ENCODE measurements at places on chromosomes 2 and 18.

- DNase-seq = no peak
Measured at GRCh38 chr2:152426801-152427200, 91.8 kb downstream of the FMNL2 start.

GRCh38 chr2:190342611-190343010, 778 bp upstream of the INPP1 start:
- DNase-seq = no peak

DNA sequence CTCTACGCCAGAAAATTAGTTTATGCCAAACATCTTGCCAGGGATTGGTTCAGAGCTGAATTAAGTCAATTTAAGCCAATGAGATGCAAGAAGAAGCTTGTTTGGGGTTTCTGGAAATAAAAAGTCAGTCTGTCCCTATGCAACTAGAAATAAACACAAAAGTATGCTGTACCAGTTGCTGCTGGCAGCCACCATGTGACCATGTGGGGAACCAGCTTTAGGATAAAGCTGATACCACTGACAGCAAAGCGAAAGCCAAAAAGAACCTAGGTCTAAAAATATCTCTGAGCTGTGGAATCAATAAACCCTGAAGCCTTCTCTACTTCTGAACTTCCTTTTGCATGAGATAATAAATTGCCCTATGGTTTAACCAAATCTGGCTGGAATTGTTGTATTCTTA, 181.8 kb upstream of the PARD3B start:
- DNase-seq = no peak

- no peak for DNase-seq
Measured at GRCh38 chr18:12645751-12646203, 12.1 kb downstream of the SPIRE1 start.

DNA sequence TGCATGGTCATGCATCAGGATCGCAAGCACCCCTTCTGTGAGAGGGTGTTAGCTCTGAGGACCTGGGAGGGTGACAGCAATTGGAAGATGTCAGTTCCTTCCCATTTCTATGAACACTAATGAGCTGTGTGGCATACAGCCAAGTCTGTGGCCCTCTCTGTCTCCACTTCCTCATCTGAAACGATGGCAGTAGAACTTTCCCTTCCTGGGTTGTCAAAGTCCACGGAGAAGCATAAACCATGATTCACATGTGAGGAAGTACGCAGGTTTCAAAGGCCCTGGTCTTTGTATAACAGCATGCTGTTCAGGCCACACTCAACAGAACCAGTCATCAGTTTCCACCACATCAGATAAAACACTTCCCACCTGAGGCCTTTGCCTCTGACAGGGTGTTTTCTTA, 167.4 kb upstream of the RAB6C start:
- no peak for DNase-seq

DNA sequence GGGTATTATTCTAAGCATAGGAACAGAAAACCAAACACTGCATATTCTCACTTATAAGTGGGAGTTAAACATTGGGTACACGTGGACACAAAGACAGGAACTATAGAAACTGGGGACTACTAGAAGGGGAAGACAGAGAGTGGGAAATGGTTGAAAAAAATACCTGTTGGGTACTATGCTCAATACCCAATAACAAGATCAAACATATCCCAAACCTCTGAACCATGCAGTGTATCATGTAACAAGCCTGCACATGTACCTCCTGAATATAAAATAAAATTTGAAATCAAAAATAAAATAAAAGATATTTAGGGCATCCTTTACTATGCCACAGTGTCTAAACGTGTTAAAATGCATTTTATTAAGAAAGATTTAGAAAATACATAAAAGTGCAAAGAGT, 221.0 kb upstream of the TFPI start:
- no peak for DNase-seq

GRCh38 chr18:56283316-56283715, 355.1 kb downstream of the TXNL1 start:
- no peak for DNase-seq

DNA sequence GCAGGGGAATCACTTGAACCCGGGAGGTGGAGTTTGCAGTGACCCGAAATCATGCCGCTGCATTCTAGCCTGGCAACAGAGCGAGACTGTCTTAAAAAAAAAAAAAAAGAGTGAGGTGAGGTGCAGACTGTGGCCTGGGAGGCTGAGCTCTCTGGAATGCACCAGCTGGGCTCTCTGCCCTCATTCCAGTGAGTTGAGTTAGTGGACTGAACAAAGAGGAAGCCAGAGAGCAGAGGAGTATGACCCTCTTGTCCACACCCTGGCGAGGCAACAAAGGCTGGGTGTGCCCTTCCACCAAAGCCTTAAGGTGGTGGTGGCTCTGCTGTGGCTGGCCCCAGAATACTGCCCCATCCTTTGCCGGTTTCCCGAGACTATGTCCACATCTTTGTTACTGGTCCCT, 71.3 kb upstream of the ACKR3 start:
- no peak for DNase-seq

GRCh38 chr2:102983786-102984185, 222.0 kb downstream of the TMEM182 start:
- DNase-seq = peak; percentile 67

DNA sequence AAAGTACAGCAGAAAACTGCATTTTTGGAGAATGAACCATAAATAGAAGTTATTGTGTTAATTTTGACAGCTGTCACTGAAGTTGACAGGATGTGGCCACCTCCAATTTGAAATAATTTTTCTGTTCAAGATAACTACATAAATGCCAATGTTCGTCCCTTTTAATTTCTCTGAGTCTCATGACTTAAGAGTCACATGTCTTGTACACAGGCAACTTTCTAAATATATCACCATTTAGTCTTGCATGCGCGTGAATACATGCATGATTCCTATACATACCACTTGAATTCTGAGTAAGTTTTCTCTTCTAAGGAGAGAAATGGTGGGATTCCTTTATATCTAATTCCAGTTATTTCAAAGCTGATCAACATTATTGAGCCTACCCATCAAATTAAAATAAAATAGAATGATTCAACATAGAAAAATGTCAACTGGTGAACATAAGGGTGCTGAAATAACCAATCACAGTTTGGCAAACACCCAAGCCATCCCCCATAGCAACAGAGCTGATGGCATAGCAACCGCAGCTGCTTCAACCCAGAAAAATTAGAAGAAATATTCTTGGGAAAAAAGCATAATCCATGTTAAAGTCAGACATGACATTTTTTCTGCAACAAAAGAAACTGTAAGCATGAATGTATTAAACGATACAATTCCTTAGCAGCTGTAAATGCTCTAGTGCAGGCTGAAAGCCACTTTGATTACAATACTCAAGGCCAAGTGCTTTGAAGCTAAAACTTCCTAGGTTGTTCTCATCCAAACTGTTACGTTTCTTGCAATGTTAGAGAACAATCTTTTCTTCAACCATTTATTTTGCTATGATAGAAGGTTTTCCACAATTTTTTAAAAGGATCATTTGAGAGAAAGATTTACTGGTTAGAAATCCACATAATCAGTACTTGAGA, 282.7 kb downstream of the DLGAP1 start:
- no peak for DNase-seq

- no peak for DNase-seq
Measured at GRCh38 chr2:8121022-8121825, 560.6 kb upstream of the ID2 start.

- DNase-seq = no peak
Measured at GRCh38 chr2:60745330-60745729, 10.7 kb upstream of the PAPOLG start.

- no peak for DNase-seq
Measured at GRCh38 chr2:27159271-27159670, 10.5 kb downstream of the TCF23 start.

GRCh38 chr18:10003866-10004265, 90.0 kb downstream of the VAPA start:
- no peak for DNase-seq

GRCh38 chr2:193303464-193303863, 1108.7 kb upstream of the TMEFF2 start:
- DNase-seq = no peak

- DNase-seq = peak; percentile 18
Measured at GRCh38 chr18:53850902-53851301, 373.6 kb downstream of the MBD2 start.

GRCh38 chr2:43192744-43193651, 33.4 kb downstream of the ZFP36L2 start:
- no peak for DNase-seq

DNA sequence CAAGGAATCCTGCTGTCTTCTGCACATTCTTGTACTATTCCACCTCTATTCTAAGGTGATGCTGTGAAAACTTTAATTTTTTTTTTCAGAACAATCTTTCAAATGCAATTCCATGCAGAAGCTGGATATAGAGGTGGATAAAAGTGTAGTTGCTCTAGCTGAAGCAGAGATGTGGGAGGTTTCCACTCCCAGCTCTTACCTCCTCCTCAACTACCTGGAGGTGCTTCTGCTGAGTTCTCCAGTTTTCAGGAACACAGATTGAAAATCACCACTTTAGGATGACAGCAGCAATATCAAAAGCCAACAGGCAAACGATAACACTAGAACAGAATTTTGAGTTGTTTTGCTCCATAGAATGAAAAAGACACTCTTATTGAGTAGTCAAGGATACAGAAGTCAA, 51.1 kb upstream of the FAM98A start:
- no peak for DNase-seq

DNA sequence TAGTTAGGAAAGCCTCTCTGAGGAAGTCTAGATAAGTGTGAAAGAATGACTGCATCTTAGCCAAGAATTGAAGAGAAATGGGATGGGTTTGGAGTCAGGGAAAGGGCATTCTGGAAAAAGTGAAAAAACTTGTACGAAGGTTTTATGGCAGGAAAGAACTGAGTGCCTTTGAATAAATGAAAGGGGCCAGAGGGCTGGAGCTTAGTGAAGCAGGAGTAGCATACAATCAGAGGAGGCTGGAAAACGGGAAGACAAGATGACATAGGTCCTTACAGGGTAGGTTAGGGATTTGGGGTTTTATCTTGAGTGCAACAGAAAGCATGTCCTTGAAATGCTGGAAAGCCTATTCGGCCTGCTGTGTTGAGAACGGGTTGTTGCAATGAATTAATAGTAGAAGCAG, 152.6 kb upstream of the RND3 start:
- DNase-seq = no peak

DNA sequence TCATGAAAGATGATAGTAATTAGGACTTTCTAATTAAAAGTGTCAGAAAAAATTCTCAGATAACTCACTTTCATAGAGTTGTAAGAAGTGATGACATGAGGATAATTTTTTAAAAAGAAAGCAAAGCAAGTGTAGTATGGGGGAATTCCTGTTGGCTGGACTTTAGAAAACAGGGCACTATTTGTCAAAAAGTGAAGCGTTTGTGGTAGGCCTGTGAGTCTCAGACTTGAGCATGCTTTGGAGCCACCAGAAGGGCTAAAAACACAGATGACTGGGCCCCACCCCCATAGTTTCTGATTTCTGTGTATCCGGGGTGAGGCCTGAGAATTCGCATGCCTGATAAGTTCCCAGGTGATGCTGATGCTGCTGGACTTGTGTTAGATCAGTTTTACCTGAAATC, 222.6 kb upstream of the LRRTM1 start:
- no peak for DNase-seq

- no peak for DNase-seq
Measured at GRCh38 chr2:209456489-209456888, 32.6 kb downstream of the MAP2 start.

- DNase-seq = no peak
Measured at GRCh38 chr2:86044045-86044444, 61.6 kb downstream of the POLR1A start.

GRCh38 chr2:48914477-48915089, 159.1 kb upstream of the LHCGR start:
- DNase-seq = no peak

DNA sequence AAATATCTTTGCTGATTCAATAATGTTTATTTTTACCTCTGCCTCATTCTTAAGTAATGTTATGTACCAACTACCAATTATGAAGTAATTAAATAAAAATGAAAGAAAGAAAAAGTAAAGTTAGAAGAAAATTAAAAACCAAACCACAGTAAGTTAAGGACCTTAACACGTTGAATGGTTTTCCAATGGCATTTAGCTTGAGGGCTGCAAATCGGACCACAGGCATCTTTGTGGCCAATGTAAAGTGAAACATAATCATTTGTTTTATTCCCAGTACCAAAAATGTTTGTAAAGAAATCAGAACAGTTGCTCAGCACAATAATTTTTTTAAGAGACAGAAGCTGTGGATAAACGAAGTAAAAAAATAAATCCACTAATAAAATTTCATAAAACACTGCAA, 1455.5 kb upstream of the ZEB2 start:
- DNase-seq = no peak

DNA sequence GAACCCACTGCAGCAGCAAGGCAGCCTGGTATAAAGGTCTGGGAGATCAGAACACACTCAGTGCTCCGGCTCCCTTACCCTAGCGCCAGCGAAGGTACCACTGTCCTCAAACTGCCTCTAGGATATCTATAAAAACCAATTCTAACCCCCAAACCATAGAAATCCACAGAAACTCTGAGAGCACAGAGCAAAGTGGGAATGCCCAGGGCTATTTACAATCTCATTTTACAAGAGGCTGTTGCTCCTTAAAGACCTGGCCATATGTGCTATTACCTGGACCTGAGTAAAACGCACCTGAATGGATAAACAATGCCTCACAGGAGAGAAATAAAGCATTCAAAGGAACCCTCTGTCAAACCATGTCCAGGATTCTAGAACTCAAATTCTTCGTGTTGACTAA, 4.3 kb downstream of the STK39 start:
- no peak for DNase-seq

- no peak for DNase-seq
Measured at GRCh38 chr2:21441442-21441841, 317.7 kb downstream of the TDRD15 start.

- no peak for DNase-seq
Measured at GRCh38 chr2:136362676-136363390, 244.9 kb upstream of the CXCR4 start.

DNA sequence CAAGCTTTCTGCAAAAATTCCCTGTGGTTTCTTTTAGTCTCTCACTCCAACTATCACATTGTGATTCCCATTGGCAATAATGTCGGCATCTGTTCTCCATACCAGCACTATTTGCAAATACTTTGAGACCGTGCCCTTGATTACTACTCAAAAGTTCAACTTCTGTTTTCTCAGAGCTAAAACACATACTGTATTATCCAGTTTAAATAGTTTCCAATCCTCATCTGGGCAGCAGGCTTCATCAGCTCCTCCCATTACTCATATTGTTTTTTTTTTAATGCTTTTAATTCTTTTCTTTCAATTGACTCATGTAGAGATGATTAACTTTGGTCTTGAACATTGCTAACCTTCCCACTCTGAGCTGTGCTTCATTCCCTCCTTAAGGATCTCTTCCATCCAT, 135.8 kb downstream of the METTL8 start:
- no peak for DNase-seq

- no peak for DNase-seq
Measured at GRCh38 chr2:226839161-226839560, 3.3 kb downstream of the RHBDD1 start.

DNA sequence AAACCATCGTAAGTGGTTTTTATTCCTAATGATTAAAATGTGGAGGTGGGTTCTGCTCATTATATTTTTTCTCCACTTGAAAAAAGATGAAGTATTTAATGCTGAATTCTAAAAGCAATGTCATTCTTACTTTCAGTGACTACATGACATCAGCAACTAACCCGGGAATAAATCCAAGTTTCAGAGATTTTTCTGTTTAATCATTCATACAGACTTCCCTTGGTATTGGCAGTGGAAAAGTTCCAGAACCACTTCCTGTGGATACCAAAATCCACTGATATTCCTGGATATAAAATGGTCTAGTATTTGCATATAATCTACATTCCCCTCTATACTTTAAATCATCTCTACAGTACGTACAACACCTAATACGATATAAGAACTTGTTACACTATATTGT, 128.6 kb downstream of the ZNF532 start:
- no peak for DNase-seq

GRCh38 chr2:120984046-120984445, 248.4 kb downstream of the GLI2 start:
- no peak for DNase-seq
